ENCODE measurements at places on chromosomes 5 and 9.

DNA sequence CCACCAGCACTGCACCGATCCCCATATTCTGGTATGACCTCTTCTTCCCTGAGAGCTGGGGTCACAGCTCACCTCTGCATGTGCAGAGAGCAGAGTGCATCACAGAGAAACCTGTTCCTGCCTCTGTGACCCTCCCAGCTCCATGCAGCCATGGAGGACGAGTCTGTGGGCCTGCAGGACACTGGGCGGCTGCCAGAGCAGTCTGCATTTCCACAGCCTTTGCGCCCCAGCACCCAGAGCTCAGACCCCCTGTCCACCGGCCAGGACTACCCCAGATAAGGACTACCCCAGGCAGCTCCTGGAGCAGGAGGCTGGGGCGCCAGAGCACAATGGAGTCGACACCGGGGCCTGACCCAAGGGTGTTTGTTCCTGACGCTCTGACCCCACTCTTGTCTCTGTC, 308.1 kb upstream of the IRX1 start:
- no peak for DNase-seq

DNA sequence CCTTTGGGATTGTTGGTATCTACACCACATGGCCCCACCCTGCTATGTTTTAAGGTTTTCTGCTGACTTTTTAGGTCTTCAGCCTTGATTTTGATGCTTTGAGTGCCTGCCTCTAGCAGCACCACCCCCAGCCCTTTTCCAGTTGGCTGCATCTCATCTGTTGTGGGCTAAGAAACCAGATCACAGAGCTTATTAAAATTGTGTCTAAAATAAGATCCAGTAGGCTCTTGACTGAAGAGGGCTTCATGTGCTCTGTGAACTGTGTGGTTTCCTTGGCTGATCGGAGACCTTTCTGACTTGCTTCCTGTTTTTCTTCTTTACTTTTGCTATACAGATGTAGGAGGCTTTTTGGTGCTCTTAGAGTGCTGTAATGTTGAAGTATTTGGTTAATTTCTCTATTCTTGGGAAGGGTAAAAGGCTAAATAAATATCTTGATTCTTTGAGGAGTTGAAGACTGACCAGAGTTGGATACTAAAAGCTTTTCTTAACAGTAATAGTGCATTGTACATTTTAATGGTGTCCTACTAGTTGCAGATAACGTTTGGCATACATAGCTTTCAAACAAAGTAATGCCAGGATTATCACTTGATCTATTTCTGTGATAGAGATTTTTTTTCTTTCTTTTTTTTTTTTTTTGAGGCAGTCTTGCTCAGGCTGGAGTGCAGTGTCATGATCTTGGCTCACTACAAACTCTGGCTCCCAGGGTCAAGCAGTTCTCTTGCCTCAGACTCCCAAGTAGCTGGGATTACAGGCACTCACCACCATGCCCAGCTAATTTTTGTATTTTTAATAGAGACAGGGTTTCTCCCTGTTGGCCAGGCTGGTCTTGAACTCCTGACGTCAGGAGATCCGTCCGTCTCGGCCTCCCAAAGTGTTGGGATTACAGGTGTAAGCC, 4.5 kb downstream of the UBE2D2 start:
- no peak for DNase-seq

DNA sequence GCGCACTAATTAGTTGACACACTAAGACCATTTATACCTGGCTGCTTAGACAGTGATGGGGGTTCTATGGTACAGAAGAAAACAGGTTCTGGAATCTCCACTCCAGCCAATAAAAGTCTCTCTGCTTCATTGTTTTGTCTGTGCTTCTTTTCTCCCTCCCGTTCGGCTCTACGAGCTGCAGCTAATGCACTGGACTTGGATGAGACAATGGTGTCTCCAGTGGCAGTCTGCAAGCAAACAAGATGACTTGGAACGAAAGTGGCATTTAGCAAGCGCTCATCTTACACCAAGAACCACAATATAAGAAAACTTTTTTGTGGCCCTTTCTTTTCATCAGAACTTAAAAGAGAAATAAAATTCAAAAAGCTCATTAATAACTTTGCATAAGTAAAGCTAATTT, 30.2 kb downstream of the GFM2 start:
- DNase-seq, result no peak

- DNase-seq, result no peak
These were observed 257.5 kb downstream of the DMAC1 start for GRCh38 chr9:7542126-7542525.

DNA sequence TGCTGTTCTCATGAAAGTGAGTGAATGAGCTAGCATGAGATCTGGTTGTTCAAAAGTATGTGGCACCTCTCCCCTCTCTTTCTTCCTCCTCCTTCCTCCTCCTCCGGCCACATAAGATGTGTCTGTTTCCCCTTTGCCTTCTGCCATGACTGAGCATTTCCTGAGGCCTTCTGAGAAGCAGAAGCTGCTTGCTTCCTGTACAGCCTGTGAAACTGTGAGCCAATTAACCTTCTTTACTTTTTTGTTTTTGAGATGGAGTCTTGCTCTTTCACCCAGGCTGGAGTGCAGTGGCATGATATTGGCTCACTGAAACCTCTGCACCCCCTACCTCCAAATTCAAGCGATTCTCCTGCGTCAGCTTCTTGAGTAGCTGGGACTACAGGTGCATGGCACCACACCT, 6.1 kb downstream of the S100Z start:
- no peak for DNase-seq

GRCh38 chr5:206406-206805, 11.5 kb downstream of the CCDC127 start:
- DNase-seq, result no peak

DNA sequence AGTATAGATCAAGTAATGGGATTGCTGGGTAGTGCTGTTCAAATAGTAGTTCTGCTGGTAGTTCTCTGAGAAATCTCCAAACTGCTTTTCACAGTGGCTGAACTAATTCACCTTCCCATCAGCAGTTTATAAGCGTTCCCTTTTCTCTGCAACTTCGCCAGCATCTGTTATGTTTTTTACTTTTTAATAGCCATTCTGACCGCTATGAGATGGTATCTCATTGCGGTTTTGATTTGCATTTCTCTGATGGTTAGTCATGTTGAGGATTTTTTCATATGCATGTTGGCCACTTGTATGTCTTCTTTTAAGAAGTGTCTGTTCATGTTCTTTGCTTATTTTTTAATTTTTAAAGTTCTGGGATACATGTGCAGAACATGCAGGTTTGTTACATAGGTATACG, 279.2 kb upstream of the NREP start:
- DNase-seq, result no peak

- DNase-seq, result no peak
These were observed 209.0 kb downstream of the TTLL11 start for GRCh38 chr9:121884057-121884541.

GRCh38 chr5:93161661-93162654, 419.1 kb downstream of the NR2F1-AS1 start:
- DNase-seq, result no peak

DNA sequence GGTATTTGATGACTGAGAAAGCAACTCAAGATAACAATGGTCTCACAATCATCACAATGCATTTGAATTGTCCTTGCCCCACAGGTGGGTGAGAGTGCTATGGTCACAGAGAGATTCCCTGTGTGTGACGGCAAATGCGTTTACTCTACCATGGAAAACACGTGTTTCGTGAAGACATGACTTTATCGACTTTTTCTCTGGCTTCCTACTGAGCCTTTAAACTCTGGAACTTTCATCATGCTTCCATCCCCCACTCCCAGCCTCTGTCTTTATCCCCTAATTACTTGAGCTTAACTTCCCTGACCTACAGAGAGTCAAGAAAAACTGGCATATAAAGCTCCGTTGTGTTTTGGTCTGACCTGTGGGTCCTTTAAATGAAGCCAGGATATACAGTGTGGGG, 414.1 kb upstream of the CLINT1 start:
- DNase-seq, result no peak

- DNase-seq, result no peak
These were observed 12.6 kb downstream of the DDX4 start for GRCh38 chr5:55750499-55750898.

DNA sequence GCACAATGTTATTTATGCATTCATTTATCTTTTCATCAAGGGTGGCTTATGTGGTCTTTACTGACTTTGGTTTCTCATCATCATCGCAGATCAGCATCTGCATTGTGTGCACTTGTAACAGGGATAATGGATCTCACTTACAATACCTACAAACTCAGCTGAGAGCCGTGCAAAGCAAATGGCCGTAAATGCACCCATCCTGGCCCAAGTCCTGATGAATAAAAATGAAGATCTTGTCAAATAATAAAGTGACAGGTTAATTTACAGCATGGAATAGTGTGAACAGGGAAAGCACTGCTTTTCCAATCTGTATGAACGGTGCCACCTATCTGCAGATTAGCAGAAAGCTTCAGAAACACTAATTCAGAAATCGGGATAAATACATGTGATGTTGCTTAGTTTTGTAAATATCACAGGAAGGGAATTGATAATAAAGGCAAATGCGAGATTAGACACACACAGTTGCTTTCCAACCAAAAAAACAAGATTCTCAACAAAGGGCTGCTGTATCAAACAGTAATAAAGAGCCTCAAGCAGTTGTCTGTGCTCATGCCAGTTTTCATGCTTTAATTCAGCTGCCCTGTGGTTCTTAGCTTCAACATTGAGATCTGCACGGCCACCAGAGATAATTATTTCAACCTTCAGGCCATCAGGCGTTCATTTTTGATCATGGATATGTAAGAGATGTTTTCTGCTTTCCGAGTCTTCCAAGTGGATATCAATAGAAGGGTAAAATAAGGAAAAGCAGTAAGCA, 153.4 kb upstream of the POU5F2 start:
- DNase-seq, result no peak

GRCh38 chr5:38426490-38426889, 130.0 kb downstream of the LIFR start:
- DNase-seq, result no peak

DNA sequence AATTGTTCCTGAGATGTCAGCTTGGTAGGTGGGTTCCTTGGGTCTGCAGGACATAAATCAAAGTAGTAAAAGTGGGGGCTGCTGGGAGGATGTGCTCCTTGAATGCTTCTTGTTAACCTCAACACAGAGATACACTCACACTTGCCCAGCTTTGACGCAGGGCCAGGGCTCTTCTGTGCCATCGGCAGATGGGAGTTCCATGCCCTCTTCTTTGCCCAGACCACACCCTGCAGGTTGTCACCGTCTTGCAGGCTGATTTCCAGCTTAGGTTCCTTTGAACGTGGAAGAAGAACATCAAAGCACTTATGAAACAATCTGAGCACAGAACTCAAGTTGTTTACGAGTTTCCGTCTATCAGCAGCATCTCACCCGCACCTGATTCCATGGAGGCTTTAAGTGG, 11.0 kb downstream of the DBH start:
- DNase-seq, result no peak

DNA sequence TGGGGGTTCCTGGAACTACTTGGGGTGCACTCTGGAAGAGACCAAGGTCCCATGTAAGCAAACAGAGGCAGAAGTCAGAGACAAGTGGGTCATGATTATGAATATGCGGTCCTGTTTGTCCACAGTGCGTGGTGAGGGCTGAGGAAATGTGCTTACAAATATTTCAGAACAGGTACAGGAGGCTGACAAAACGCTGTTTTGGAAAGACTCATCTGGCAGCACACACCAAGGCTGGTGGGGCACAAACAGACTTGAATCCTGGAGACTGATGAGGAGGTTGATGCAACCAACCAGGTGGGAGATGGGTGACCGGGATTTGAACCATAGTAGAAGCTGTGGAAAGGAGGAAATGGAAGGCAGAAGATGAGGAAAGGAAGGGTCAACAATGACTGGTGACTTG, 83.8 kb downstream of the ADRB2 start:
- no peak for DNase-seq

DNA sequence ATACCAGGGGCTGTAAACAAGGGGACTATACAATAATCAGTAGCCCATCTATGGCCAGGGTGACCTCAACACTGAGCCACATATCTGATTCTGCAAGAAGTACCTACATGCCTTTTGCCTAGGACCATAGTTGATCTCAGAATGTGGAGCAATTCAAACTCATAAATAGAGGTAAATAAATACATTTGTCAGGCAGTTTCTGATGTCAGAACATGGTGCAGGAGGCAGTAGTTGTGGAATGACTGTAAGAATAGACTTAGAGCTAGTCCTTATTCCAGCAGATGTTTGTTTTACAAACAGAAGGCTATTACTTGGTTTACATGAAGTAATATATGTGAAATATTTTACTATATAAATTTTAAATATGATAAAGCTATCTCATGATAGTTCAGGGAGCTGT, 330.7 kb upstream of the DAB2 start:
- no peak for DNase-seq

DNA sequence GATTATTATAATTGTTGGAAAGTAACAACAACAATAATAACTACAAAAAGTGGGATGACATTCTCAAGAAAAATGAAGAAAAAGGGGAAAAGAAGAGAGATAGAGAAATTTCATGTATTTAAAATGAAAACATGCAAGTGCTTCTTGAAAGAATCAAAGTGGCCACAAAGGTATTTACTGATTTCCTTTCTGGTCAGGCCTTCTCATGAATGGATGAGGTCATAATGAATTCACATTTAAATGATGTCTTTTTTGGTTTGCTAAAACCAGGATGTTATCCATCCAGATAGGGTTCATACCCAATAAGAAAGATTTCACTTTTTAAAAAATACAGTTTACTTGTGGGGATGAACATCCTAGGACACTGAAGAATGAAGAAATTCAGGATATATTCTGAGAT, 446.4 kb upstream of the PTGER4 start:
- DNase-seq, result no peak

- peak; percentile 20 for DNase-seq
These were observed 158.9 kb downstream of the HINT1 start for GRCh38 chr5:131005963-131006684.
